ENCODE measurements at places on chromosomes 12 and 14.

DNA sequence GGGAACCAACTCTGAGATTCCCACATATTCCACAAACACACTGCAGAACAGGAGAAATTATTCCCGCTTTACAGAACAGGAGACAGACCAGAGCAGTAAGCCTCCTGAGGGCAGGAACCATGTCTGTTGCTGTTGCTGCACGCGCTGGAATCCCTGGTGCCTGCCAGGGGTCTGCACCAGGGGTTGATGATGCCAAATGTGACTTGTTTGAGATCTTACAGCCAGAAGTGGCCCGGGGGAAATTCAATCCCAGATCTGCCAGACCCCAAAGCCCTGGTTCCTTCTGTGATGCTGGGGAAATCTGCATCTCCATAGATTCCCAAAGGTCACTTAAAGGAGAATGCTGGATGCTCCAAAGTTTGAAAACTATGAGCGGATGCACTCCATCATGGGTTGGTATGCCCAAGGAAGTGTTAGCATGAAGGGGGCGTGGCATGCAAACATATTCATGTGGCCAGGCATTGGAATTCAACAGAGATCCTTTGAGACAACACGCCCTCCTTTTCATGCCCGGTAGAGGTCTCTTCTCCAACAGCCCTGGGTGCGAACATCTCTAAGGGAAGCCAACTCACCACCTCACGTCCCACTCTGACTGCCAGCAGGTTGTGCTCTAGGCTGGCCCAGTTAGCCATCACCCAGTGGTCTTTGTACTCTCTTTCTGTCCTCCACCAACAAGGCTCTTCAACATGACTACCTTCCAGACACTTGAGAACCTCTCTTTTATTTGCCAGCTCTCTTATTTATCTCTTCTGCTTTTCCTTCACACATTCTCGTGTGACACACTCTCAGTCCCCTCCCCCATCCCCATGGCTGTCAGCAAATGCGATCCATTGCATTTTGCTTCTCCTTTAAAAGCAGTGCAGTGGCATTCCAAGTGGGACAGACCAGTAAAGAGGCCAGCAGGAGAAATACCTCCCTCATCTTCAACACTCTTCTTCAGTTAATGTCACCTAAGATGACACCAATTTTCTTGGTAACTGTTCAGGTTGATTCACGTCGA lies 131.3 kb downstream of the ZFP36L1 start:
- DNase-seq: no peak

DNA sequence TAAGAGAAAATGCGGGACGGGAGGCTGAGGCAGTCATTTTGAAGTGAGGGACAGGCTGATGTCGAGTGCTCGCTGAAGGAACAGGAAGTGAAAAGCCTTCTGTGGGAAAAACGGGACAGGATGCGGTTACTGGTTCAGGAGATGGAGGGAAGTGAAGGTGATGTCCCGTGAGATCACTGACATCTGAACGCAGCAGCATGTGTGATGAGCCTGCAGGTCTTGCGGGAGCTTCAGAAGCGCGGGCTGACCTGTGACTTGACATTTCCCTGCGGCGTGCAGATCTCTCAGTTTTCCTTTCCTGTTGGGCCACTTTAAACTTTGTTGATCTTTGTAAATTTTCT lies 77.8 kb downstream of the DDX51 start:
- DNase-seq: no peak

DNA sequence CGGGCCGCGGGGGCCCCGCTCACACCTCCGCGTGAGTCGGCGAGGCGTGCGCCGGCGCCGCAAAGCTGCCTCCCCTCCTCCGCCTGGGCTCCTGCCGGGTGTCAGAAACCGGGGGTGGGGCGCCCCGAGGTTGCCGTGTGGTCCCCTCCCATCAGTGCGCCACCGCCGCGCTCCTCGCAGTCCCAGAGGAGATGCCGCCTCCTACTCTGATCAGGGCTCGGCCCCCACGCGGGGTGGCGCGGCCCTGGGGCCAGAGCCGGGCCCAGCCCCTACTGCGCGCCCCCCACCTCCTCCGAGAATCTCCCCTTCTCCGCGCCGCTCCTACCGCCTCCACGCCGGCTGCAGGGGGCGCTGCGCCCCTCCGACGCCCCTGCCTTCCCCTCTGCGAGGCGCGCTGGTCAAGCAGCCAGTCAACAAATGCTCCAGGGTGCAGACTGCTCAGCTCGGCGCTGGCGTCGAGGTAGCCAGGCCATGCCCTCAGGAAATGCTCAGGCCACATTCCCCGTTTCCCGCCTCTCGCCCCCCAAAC lies 467 bp upstream of the JAG2 start:
- no peak for DNase-seq

- no peak for DNase-seq
Observed at GRCh38 chr14:31564194-31564593, 3.0 kb downstream of the NUBPL start.

DNA sequence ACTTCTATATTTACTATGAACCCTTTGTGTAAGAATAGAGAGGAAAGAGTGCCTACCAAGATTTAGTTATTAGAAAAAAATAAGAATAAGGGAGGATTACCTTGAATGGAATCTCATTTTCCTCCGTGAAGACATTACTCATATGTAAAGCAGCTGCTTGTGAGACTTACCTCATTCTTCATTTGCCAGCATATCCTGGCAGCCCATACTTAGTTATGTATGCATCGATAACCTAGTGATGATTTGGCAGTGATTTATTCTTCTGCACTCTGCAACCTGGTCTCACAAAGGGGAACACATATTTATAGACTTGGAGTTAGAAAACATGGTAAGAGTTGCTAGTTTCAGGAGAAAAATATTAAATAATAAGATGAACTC lies 56.8 kb downstream of the LRFN5 start:
- DNase-seq: no peak

GRCh38 chr12:132596016-132596415 lies 14.4 kb downstream of the LRCOL1 start:
- DNase-seq: no peak

- DNase-seq: no peak
Observed at GRCh38 chr12:93007544-93007943, 78.4 kb upstream of the EEA1 start.

GRCh38 chr14:27327095-27327494 lies 729.3 kb upstream of the NOVA1 start:
- DNase-seq: no peak

DNA sequence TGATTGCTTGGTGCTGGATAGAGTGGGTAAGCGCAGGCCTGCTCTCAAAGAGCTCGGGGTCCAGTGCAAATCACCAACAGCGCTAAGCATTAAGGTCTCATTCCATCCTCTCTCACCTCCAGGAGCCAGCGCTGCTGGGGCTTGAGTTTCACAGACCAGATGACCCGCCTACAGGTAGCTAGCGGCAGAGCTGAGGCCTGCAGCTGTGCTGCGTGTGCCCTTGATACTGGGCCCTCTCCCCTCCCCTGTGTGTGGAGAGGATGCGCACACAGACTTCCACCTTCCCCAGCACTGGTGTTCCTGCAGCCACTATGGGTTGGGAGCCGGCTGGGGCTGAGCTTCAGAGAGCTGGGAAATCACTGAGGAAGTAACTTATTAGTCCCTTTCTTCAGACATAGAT lies 149.9 kb downstream of the CALM1 start:
- DNase-seq: no peak

DNA sequence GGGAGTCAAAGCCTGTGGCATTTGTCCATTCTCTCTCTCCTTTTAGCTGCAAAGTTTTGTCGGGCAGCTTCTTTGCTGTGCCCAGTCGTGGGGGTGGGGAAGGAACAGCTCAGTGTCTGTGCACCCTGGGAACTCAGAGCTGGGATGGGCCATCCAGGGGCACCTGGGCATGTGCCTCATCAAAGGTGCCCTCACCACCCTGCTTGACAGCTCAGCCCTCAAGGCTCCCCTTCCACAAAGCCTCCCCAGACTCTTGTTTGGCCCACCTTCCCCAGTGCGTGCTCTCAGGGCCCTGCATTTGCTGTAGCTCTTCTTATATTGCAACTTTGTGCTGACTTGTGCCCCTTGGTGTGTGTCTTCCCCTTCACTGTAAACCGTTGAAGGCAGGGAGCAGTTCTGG lies 112.6 kb downstream of the ESRRB start:
- DNase-seq: no peak

DNA sequence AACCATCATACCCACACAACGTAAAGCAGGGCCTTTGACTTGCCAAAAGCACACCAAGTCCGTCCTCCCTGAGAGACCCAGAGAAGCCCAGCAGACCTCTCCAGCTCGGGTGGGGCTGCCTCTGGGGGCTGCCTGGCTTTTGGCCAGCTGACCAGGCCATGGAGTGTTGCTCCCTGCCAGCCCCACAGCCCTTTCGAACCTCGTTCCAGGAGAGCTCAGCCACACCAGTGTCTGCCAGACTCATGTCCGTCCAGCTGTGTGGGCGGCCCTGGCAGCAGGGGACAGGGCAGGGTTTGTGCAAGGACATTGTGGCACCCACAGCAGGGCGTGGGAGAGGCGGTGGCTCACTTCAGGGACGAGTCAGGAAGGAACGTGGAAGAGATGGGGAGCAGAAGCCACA lies 22.6 kb upstream of the IRF2BPL start:
- DNase-seq: no peak

DNA sequence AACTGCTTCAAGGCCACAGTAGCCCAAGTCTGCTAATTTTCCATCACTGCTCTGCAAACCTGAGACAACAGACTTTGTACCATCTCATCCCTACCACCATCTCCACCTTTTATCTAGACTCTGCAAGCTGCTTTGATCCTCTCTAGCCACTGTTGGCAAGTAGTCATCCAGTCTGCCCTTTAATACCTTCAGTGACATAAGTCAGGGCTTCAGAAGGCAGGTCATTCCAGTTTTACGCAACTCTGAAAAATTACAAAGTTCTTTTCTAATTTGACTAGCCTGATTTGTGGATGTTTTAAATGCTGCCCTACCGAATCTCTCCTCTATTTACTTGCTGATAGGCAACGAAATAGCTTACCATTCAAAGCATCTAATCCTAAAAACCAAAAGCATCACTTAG lies 2.8 kb downstream of the FERMT2 start:
- DNase-seq: no peak

GRCh38 chr12:68119724-68120211 lies 39.8 kb downstream of the IFNG start:
- no peak for DNase-seq

- DNase-seq: no peak
Observed at GRCh38 chr14:99889268-99889667, 96.1 kb downstream of the EML1 start.

DNA sequence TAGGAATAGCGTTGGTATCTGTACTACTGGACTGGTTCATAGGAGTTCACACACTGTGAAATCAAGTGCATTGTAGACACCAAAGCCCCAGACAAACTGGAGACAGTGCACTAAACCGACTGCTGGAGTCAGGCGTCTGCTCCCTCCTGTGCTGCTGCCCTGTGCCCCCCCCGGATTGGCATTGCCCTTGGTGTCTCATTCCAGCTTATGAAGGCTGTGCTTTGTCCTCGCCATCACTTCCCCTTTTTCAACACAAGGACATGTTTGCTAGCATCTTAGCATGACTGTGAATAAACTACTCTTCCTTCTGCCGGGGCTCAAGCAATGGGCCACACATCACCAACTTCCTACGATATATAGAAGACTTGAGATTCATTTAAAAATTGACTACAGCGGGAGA lies 84.0 kb downstream of the TMCC3 start:
- DNase-seq: no peak

GRCh38 chr12:103326190-103326589 lies 169.6 kb downstream of the C12orf42 start:
- DNase-seq: no peak

GRCh38 chr14:33710273-33710672 lies 240.6 kb downstream of the EGLN3 start:
- no peak for DNase-seq

GRCh38 chr12:130128790-130129735 lies 33.2 kb upstream of the FZD10 start:
- DNase-seq: no peak

DNA sequence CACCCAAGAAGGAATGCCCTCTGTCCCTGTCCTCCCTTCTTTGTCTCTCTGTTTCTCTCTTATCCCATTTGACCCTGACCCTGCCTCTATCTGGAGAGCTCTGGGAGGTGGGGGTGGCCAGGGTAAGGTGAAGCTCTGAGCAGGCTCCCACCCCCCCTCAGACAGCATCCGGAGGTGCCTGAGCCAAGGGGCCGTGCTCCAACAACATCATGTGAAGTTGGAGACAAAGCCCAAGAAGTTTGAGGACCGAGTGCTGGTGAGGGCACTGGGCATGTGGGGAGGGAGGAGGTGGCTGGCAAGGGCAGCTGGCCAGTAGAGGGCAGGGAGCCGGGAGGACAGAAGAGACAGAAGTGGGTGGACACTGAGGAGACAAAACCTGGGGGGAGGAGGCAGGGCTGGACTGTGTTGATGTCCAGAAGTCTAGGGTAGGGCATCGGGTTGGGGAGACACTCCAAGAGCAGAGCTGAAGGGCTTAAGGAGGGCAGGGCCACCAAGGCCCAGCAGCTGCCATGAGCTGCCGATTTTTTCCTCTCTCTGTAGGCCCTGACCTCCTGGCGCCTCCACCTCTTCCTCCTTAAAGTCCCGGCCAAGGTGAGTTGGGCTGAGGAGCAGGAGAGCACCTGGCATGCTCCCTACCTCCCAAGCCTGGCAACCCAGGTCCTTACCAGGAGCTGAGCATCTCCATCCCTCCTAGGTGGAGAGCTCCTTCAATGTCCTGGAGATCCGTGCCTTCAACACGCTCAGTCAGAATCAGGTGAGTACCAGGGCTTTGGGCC lies 1.9 kb downstream of the CARMIL3 start:
- no peak for DNase-seq

DNA sequence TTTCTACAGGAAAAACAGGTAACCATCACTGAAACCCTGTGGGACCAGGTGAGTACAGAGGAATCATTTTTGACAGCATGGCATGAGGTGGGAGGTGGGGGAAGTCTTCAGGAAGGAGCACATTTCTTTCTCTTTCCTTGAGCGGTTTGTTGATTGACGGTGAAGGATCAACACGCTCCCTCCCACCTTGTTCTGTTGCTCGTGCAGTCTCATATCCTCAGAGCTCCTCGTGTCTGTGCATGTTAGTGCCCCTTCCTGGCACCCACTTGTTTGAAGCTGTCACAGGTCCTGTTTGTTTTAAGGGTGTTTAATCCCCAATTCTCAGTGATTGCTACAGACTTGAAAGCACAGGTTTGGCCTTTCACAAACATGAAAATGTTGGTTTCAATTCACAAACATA lies 4.4 kb downstream of the C12orf54 start:
- no peak for DNase-seq
